Hippocampal formation (tissue), 2 donors: ENCODE measurements at places on chromosomes 5 and 9.

DNA sequence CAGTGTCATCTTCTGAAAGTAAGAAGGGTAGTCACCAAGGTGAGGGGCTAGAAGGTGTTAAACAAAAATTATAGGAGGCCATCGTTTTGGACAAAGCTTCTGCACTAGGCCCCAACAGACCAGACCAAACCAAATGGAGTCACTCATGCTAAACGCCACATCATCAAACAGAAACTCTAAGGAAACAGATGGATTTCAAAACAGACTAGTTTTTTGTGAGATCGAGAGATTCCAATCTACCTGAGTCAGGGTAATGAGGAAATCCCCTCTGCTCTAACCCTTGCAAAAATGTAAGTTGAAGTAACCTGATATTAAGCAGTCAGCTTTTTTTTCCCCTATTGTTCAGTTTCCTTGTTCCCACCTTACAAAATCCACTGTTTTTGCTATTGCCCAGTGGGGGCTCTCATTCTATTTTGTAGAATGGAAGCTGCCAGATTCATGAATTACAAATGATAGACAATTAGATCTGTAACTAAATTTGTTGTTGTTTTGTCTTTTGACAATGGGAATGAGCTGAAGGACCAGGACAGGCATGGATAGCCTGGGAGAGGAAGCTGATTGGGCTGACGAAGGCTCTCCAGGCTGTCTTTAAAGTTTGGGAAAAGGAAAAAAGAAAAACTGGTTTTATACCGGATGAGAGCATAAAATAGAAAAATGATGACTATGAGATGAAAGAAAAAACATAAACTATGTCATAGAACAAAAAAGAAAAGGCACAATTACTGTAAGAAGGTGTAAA lies 94.7 kb upstream of the ADAMTSL1 start:
- DNase-seq: no peak

DNA sequence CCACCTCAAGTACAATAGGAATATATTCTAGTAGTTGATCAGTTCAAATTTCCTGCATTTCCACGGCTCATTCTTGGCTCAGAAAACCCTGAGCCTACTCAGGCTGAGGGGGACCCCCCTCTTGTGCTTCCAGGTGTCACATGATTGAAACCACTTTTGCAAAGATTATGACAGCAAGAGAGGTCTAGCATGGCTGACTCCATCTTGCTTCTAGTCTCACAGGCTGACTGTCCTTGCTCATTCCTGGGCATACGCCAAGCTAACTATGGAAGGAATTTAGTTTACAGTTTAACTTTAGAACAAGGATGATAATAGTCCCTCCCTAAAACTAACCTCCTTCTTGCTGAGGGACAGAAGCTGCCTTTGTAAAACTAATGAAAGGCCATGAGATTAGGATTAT lies 154.1 kb downstream of the SNX18 start:
- DNase-seq: no peak

GRCh38 chr9:90544488-90544887 lies 98.1 kb downstream of the DIRAS2 start:
- no peak for DNase-seq

GRCh38 chr5:132475987-132476875 lies 14.3 kb downstream of the IRF1 start:
- DNase-seq: no peak

DNA sequence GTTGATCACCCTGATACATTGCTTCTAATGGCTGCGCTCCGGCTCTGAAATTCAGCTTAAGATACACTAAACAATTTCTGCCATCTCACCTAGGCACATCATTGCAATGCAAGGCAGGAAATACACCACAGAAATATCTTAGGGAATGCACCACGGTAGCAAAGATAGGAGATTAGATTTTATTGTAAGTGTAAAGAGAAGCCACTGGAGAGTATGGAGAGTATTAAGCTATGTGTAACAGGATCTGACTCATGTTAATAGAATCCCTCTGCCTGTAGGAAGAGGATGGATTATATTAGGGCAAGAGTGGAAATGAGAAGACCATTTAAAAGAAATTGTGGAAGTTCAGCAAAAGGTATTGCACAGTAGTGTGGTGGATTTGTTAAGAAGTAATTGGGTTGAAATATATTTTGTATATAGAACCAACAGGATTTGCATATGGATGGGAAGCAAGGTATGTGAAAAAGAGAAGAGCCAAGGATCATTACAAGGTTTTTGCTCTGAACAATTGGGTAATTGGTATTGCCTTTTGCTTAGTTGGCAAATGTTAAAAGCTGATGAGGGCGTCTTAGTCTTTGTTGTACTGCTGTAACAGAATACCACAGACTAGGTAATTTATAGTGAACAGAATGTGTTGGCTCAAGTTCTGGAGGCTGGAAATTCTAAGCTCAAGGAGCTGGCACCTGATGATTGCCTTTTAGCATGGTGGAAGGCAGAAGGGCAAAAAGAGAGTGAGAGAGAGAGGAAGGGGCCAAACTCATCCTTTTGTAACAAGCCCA lies 636.1 kb downstream of the PSAT1 start:
- DNase-seq: no peak

GRCh38 chr5:132184588-132184987 lies 43.1 kb downstream of the P4HA2 start:
- no peak for DNase-seq

DNA sequence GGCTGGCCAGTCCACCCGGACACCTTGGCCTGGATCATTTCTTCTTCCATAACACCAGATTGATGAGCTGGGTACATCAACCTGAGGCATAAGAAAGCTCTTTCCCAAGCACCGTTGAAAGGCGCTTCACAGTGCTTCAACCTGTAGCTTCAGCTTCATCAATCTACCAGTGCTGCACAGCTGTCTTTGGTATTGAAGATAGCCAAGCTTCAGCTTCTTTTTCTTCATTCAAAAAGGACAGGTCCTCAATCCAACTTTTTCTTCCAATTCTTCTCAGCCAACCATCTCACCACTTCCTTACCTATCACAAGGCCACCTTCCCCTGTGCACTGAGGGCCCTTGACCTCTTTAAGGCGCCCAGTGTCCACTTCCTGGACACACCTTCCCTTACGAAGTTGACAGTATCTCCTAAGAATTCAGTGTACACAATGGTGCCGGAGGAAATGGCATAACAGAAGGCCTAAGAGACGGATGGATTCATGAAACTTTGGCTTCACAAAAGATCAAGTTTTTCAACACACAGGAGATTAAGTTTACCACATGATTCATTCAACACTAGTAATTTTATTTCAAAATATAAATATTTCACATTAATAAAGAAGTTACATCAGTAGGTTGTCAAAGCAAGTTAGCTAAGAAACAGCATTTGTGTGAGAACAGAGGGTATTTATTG lies 1.4 kb upstream of the CTNNAL1 start:
- DNase-seq: no peak

GRCh38 chr5:1111727-1112289 lies at the start of gene SLC12A7:
Gene SLC12A7, minus strand, starts transcription at chr5:1112063. Its CDS starts 72 bp downstream, at chr5:1111991.
- no peak for DNase-seq

- DNase-seq: no peak
These were observed 20.3 kb upstream of the TNIP1 start for GRCh38 chr5:151101151-151101550.

- DNase-seq: no peak
These were observed 231.1 kb downstream of the MLLT3 start for GRCh38 chr9:20391208-20391607.

GRCh38 chr5:143066556-143067281 lies 296.5 kb downstream of the ARHGAP26 start:
- DNase-seq: no peak

- DNase-seq: no peak
These were observed 7.5 kb downstream of the TSTD2 start for GRCh38 chr9:97625620-97626019.

DNA sequence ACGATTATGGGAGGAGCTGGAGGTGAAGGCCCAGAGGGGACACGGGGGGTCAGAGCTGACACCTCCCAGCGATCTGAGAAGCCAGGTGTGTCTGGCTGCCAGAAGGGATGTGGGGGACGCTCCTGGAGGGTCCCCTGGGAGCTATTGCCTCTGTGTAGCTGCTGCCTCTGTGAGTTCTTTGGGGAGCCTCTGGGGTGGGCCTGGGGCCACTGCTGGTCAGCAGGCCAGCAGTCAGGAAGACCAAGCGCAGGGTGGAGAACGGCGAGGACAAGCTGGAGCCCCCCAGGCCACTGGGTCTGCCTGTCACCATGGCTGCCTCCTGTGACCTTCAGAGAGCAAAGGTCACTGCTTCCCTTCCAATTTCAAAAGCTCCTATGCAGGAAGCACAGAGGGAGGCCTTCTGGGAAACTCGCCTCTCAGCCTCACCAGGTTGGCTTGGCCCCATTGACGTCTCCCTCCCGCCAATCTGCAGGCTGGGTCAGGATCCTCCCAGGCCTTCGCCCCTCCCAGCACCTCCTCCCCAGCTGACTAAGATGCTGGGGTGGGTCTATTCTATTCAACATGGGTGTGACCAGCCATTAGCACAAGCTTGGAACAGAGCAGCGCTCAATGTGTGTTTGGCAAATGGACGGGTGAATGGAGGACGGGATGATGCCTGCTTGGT lies 126.4 kb downstream of the GAPVD1 start:
- DNase-seq: no peak

- no peak for DNase-seq
These were observed 64.5 kb upstream of the ERBIN start for GRCh38 chr5:65861830-65862241.

GRCh38 chr5:66710557-66711088 lies 114.4 kb downstream of the MAST4 start:
- DNase-seq: no peak

DNA sequence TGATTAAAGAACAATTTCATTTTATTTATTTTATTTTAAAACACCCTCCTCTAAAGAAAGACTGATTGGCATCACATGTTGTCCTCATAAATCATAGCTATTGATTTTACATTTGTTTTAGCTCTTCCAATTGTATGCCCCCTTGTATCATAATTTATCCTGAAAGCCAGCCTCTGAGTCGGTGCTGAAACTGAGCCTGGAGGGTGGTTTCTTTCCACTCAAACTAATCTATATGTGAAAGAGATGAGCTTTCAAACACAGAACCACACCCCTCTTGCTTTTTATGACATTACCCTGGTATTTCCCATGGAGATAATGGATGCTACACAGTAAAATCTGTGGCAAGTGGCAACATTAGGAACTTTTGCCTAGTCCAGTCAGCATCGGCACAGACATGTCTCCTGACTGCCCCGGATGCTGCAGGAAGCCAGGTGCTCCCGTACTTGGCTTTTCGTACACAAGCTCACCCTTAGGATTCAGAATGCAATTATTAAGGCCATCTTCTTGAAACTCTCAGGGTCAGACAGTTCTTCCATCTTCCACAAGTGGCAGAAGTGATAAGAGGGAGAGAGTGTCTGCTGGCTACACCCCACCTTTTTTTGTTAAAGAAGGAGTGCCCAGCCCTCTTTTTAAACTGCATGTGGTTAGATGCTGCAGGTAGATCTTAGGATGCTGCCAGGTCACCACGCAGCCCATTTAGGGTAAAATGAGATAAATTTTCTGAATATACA lies 91.1 kb downstream of the SNCAIP start:
- no peak for DNase-seq

- no peak for DNase-seq
These were observed 24.4 kb downstream of the SH3TC2 start for GRCh38 chr5:149038336-149039080.

DNA sequence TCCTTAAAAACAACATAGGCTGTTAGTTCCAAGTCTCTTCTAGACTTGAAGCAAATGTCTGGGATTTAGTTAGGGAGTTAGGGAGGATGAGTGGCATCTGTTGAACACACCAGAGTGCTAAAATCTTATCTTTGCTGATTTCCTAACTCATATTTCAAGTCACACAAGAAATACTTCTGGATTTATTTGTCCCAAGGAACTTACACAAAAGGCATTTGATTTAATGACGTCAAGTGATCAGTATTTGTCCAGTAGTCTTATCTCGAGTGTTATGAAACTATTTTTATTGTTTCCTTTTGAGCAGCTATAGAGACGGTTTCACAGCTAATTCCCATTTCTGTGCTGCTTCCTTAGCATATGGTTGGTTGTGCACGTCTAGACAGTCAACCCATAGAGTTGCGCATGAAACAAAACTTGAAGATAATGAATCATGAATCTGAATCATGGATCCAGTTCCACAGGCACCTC lies 140.5 kb upstream of the TUT7 start:
- DNase-seq: no peak

DNA sequence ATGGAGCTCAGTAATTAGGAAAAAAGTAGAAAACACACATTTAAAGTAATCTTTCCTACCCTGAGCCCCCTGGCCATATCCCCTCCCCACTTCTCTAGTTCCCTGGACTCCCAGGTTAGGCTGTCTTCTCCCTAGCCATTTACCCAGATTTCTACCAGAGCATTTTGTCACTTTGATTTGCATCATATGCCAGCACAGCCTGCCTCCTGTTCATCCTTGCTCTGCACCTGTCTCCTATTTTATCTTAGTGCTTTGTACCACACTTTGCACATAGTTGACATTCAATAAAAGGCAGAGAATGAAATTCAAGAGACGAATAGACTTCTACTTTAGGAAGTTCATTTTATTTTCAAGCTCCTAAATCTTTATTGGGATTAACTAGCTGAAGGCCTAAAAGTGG lies 344.5 kb downstream of the EBF1 start:
- no peak for DNase-seq

DNA sequence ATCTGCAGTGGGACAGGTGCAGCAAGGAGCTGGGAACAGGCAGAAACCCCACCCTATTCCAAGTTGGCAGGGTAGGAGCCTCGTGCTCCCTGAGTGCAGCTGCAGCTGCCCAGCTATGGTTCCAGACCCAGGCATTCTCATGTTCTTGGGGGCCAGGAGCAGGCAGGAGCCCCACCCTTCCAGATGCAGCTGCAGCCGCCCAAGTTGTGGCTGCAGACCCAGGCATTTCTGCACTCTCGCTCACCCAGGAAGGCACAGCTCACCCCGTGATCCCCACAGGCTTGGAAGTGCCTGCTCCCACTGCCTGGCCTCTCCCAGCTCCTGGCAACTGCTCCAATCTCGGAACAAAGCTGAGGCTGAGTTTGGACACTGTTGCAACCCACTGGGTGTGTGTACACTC lies 275.8 kb upstream of the ADRA1B start:
- no peak for DNase-seq
